LHCN-M2 (cell line): ENCODE measurements at places on chromosomes 3 and 15. TPM values are rescaled to one million over a fixed set of nuclear protein-coding genes. Genes with fewer than 3 reads are reported as not detected.

RTF1 gene
- 23.8 and 34.6 TPM in 2 replicates for total RNA-seq

ACVR2B gene
- 1.5 and 1.7 TPM in 2 replicates for total RNA-seq

DNA sequence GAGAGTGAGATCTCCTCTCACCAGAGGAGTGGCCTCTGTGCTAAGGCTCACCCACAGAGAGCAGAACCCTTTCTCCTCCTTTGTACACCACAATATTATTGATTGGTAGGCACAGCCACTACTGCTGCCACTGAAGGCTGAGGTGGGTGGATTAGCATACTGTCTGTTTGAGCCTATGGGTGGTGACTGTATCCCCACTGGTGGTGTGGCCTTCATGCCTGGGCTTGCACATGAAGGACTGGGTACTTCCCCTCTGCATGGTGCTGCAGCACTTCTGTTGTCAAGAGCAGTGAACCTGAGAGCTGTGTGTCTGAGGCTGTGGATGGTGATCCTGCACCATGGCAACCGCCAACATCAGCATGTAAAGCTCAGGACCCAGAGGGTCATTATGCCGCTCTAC, 35.7 kb upstream of the NECTIN3 start:
- DNase-seq: no peak

GRCh38 chr15:66941108-66941711, 124.2 kb upstream of the SMAD3 start:
- DNase-seq: no peak

PTX3 gene
- total RNA-seq: 124 and 161 TPM in 2 replicates

DNA sequence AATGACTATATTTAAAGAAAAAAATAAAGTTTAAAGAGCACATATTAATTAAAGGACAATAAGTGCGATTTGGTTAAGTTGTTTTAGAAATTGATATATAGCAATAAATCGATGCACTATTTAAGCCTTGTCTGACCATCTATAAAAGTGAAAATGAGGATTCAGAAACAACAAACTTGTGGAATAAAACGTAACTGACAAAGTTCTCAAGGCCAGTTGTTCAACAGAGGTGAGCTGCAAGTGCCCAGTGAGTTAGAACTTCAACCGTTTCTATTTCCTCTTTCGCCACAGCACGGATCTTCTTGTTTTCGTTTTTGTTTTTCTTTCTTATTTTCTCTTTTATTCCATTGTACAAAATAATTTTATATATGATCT, 724.9 kb upstream of the ARRDC4 start:
- no peak for DNase-seq

DNA sequence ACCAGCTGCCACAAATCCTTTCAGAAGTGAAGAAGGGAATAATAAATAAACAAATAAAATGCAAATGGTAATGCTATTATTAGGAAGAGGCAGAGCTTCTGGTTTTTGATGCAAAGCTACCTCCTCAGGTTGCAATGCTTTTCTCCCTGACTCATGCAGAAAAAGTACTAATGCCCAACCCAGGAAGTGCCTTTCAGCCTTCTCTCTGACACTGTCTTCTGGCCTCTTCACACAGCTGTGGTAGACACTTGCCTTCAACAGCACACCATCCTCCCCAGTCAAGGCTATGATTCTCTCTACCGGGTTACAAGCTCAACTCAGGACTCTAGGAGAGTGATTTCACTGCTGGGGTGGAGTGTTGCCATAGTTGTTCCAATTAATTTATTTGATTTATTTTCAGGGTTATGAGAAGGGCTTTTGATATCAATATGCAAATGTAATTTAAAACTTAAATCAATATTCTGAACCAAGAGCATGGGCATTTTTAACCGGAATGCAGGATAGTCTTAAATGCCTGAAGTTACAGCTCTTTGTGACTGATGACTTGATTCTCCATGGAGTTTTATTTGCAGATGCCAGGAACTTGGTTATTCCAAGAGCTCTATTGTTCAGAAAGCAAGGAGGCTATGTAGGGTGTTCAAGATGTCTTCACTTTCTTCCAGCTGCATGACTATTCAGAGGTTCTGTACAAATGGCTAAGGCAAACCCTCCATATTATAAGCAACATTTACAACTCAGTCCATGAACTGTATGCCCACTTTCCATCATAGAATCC, 27.1 kb upstream of the GALNT15 start:
- no peak for DNase-seq

GRCh38 chr3:187361835-187362234, 6.3 kb upstream of the RTP4 start:
- DNase-seq: no peak

DNA sequence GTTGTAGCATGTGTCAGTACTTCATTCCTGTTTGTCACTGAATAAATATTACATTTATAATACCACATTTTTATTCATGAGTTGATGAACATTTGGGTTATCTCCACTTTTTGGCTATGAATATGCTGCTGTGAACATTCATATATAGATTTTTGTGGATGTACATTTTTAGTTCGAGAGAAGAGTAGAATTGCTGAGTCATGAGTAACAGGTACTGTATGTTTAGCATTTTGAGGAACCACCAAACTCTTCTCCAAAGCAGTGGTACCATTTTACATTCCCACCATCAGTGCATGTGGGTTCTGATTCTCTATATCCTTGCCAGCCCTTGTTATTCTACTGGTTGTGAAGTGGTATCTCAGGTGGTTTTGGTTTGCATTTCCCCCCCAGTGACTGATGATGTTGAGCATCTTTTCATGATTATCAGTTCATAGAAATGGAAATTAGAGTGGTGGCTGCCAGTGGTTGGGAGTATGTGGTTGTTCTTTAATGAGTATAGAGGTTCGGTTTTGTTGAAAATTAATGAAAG, 59.6 kb downstream of the CCDC66 start:
- DNase-seq: no peak

FBXW12 gene
- not detected in 2 replicates for total RNA-seq

GRCh38 chr15:95290176-95290974, 1040.1 kb upstream of the NR2F2 start:
- DNase-seq: no peak

CPNE9 gene
- not detected in 2 replicates for total RNA-seq

DNA sequence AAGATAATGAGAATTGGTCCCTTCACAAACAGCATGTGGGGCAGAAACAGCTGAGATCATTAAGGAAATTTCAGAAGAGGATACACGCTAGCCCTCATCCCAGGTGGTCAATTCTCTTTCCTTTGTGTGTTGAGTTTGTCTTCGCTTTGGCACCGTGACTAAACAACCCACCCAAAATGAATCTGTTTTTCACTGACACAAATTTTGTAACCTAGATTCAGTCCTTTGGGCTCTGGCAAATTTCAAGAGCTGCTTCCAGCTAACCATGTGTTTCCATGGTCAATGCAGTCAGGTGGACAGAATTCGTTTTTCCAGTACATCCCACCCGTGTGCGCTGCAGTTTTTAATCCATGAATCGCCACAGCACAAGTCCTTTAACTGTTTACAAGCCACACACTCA, 435.4 kb downstream of the WDR72 start:
- DNase-seq: no peak

GRCh38 chr3:125957674-125958510, 11.1 kb upstream of the ROPN1B start:
- no peak for DNase-seq

CHST2 gene
- total RNA-seq: 20.1 and 30.3 TPM in 2 replicates

MTMR10 gene
- total RNA-seq: 8.8 and 10.3 TPM in 2 replicates

- DNase-seq: no peak
Observed at GRCh38 chr3:184773283-184774186, 38.4 kb upstream of the VPS8 start.
